ENCODE measurements at places on chromosomes 11 and 22. TPM values are rescaled to one million over a fixed set of nuclear protein-coding genes. Genes with fewer than 3 reads are reported as not detected.

- H3K27me3 ChIP-seq: peaks cover 8% of the 10 kb centered on the region
- DNase-seq: no peak
- no peaks in the 10 kb centered on the region for H3K36me3 ChIP-seq
- no peak overlapping the region for H3K4me3 ChIP-seq
Observed at GRCh38 chr11:67648140-67648795, 2.3 kb downstream of the ACY3 start.

GRCh38 chr11:120306519-120307242, 18.4 kb upstream of the TLCD5 start:
- H3K27me3 ChIP-seq: peaks cover 12% of the 10 kb centered on the region
- H3K36me3 ChIP-seq: no peaks in the 10 kb centered on the region
- H3K27ac ChIP-seq: no peak overlapping the region
- no peaks in the 10 kb centered on the region for H3K4me1 ChIP-seq

DNA sequence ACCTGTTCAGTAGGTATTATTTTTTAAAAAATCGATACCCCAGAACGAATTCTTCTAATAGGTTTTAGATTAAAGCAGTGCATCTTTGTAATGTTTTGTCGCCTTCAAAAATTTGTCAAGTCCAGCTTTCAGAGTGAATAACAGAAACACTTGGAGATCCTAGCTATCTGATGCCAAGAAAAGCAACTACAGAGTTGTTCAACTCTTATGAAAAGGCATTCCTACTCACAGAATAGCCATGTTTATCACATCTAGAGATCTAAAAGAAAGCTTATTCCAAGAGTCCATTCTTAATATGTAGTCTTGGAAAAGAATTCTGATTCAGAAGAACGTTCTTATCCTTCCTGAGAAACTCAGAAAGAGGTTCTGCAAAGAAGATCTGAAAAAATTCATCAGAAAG, 268.5 kb downstream of the TTC28 start:
- H3K36me3 ChIP-seq: no peaks in the 10 kb centered on the region
- DNase-seq: no peak
- H3K27me3 ChIP-seq: no peaks in the 10 kb centered on the region
- H3K4me3 ChIP-seq: no peak overlapping the region

GRCh38 chr11:134677891-134678551, 266.0 kb upstream of the B3GAT1 start:
- H3K4me3 ChIP-seq: no peak overlapping the region
- H3K36me3 ChIP-seq: no peaks in the 10 kb centered on the region
- no peaks in the 10 kb centered on the region for H3K27me3 ChIP-seq
- DNase-seq: no peak
- H3K4me1 ChIP-seq: no peaks in the 10 kb centered on the region

The LARGE1 gene
- total RNA-seq: 0.10 TPM

The SELENOH gene
- 211 TPM for total RNA-seq

The C22orf42 gene
- total RNA-seq: not detected

- H3K27ac ChIP-seq: no peak overlapping the region
- H3K4me1 ChIP-seq: peaks cover 44% of the 10 kb centered on the region
- H3K27me3 ChIP-seq: no peaks in the 10 kb centered on the region
- peak; percentile 20 for DNase-seq
- H3K36me3 ChIP-seq: peaks cover 4% of the 10 kb centered on the region
- no peak overlapping the region for H3K4me3 ChIP-seq
Observed at GRCh38 chr11:46112961-46113607, 8.2 kb downstream of the PHF21A start.

DNA sequence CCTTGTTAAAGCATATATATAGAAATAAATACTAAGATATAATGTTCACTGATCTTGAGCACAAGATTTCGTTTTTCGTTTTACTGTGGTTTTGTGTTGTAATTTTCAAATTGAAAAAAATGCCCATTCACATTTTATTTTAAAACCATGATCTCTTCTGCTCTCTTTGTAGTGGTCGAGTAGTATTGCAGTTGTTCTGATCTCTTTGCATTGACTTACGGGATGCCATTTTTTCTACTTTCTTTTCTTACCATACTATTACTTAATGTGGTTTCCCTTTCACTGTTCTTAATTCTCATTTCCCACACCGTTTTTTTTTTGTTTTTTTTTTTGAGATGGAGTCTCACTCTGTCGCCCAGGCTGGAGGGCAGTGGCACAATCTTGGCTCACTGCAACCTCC, 289.6 kb downstream of the DYNC2H1 start:
- no peaks in the 10 kb centered on the region for H3K4me1 ChIP-seq
- H3K36me3 ChIP-seq: no peaks in the 10 kb centered on the region
- H3K27me3 ChIP-seq: no peaks in the 10 kb centered on the region

DNA sequence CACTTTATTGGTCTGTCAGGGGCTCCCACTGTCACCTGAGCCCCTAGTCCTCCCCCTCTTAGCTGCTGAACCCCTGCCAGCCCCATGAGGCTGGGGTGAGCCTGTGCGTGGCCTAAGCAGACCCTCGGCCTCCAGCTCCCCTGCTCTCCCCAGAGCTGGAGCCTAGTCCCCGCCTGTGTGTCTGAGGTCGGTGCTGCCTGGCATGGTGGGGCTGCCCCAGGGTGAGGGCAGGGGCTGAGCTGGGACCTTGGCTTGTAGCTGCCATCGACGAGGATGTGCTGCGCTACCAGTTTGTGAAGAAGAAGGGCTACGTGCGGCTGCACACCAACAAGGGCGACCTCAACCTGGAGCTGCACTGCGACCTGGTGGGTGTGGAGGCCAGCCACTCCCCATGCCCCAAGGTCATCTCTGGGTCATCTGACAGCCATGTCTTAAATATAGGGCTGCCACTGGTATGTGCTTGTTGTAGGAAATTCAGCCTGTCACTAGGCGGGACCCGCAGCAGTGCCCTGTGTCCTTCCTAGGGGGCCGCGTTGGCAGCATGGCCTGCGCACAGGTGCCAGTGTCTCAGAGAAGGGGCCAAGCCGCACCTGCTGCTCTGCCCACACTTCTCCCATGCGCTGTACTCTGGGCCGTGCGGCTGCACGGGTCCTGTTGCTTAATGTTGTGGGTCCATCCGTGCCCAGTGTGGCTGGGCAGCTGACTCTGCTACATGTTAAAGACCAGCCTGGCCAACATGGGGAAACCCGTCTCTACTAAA, 21.0 kb downstream of the PPIL2 start:
- peaks cover 21% of the 10 kb centered on the region for H3K36me3 ChIP-seq
- no peak overlapping the region for H3K27ac ChIP-seq
- H3K4me1 ChIP-seq: peaks cover 12% of the 10 kb centered on the region
- no peak overlapping the region for H3K4me3 ChIP-seq

GRCh38 chr22:47797342-47797945, 1035.0 kb downstream of the TBC1D22A start:
- H3K27me3 ChIP-seq: no peaks in the 10 kb centered on the region
- DNase-seq: no peak
- no peak overlapping the region for H3K4me3 ChIP-seq

DNA sequence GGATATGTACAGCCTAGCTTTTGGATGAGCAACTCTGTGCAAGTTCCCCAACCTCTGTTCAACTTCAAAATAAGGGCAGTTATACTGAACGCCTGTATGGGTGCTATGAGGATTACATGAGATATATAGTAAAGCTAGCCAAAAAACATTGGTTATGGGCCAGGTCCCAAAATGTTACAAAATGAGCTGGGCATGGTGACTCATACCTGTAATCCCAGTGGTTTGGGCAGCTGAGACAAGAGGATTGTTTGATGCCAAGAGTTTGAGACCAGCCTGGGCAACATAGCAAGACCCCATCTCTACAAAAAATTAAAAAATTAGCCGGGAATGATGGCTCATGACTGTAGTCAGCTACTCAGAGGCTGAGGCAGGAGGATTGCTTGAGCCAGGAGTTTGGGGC, 118.4 kb downstream of the TEAD1 start:
- H3K27me3 ChIP-seq: peaks cover 8% of the 10 kb centered on the region
- H3K27ac ChIP-seq: no peak overlapping the region
- no peaks in the 10 kb centered on the region for H3K36me3 ChIP-seq
- no peak overlapping the region for H3K4me3 ChIP-seq
- no peaks in the 10 kb centered on the region for H3K4me1 ChIP-seq
- no peak for DNase-seq

The TSPAN18 gene
- total RNA-seq: 2.0 TPM

- H3K36me3 ChIP-seq: peaks cover 45% of the 10 kb centered on the region
- peak overlapping the region; percentile 79 for H3K27ac ChIP-seq
- H3K4me3 ChIP-seq: peak overlapping the region; percentile 94
- DNase-seq: no peak
Observed at GRCh38 chr22:30354644-30355043, 2.0 kb downstream of the SF3A1 start.

- H3K27ac ChIP-seq: peak overlapping the region; percentile 48
- no peak for DNase-seq
- H3K4me1 ChIP-seq: peaks cover 57% of the 10 kb centered on the region
- peaks cover 13% of the 10 kb centered on the region for H3K36me3 ChIP-seq
Observed at GRCh38 chr11:123546515-123546914, 107.9 kb downstream of the SCN3B start.

- H3K4me1 ChIP-seq: no peaks in the 10 kb centered on the region
- peaks cover 2% of the 10 kb centered on the region for H3K27me3 ChIP-seq
- no peaks in the 10 kb centered on the region for H3K36me3 ChIP-seq
- H3K4me3 ChIP-seq: no peak overlapping the region
Observed at GRCh38 chr11:69496202-69496557, 14.7 kb downstream of the LINC01488 start.

DNA sequence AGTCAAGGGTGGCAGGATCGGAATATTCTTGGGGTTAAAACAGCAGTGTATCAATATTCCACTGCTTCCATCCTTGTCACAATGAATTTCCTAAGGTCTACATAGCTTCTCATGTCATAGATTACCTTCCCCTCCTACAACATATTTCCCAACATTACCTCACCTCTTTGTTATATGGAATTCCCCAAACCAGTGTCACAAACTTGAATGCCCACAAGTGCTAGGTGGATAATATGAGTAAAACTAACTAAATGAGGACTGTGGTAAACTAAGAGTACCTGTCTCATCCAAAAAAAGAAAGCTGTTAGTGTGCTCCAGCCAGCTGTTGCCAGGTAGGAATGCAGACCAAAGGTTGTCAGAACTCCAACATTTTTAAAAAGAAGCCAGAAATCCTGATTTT, 17.0 kb upstream of the NUCB2 start:
- DNase-seq: no peak
- no peak overlapping the region for H3K4me3 ChIP-seq
- peaks cover 25% of the 10 kb centered on the region for H3K4me1 ChIP-seq
- H3K27ac ChIP-seq: no peak overlapping the region
- H3K36me3 ChIP-seq: no peaks in the 10 kb centered on the region
- peaks cover 25% of the 10 kb centered on the region for H3K27me3 ChIP-seq

The HPS4 gene
- total RNA-seq: 43.8 TPM

The MAJIN gene
- total RNA-seq: not detected

The ISX gene
- not detected for total RNA-seq

The OPCML gene
- not detected for total RNA-seq

DNA sequence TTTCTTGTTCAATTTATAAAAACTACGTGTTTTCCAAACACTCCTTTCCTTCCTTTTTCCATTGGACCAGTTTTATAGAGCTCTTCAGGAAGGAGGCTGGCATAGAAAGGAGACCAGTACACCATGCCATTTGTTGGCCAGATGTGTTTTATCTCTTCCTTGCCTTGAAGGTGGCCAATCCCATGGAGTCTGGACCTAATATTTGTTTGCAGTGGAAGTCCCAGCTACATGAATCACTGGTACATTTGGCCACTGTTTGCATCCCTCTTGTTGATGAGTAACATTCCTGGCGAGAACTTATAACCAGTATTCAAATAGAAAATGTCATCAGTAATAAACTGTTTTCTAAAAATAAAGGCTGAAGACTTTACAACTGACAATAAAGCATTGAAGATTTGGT, 110.2 kb downstream of the ANO3 start:
- H3K36me3 ChIP-seq: no peaks in the 10 kb centered on the region
- no peak for DNase-seq
- H3K27ac ChIP-seq: no peak overlapping the region

GRCh38 chr22:46369716-46370583, 34.4 kb downstream of the TRMU start:
- H3K27ac ChIP-seq: no peak overlapping the region
- peaks cover 5% of the 10 kb centered on the region for H3K4me1 ChIP-seq
- DNase-seq: no peak
- no peak overlapping the region for H3K4me3 ChIP-seq

GRCh38 chr11:119709638-119710346, 19.2 kb downstream of the NECTIN1 start:
- no peak for DNase-seq
- H3K27ac ChIP-seq: no peak overlapping the region
- no peaks in the 10 kb centered on the region for H3K4me1 ChIP-seq
- no peak overlapping the region for H3K4me3 ChIP-seq
- peaks cover 32% of the 10 kb centered on the region for H3K27me3 ChIP-seq

The FUT4 gene
- total RNA-seq: 8.0 TPM

DNA sequence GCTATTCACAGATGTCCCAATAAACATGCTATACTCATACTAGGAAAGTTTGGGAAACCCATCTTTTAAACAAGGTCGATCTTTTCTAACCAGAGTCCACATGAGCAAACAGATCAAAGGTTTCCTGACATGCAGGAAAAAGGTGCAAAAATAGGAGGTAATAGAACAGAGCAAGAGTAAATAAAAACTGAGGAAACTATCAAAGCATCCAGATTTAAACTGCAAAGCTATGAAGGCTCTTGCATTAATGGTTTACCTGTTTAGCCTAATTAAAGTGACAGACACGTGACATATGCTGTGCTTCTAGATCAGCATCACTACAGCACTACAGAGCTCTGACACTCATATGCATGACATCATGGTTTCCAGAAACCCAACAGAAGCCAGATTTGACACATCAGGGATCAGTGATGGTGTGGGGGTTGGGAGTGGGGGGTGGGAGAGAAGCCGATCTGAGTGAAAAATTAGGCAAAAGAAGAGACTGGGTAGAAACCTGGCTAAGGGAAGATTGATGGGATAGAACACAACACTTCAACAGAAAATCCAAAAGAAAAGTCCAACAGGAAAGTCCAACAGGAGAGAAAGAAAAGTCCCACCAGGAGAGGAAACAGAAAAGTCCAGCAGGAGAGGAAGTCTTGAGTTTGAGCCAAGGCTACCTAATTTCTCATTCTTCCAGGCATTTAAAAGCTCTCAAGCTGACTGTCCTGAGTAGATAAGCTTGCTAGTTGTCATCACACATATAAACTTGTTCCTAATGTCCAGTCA, 262.3 kb downstream of the SOX6 start:
- no peaks in the 10 kb centered on the region for H3K36me3 ChIP-seq
- no peak overlapping the region for H3K27ac ChIP-seq
- peaks cover 2% of the 10 kb centered on the region for H3K27me3 ChIP-seq
- no peak for DNase-seq
- no peaks in the 10 kb centered on the region for H3K4me1 ChIP-seq

The ARFGAP3 gene
- 42.3 TPM for total RNA-seq

All from activated T-helper 1 cell treated with anti-CD3 and anti-CD28 coated beads, Interleukin-12 subunit alpha, Interleukin-12 subunit beta, Interleukin-2, Interleukin-4 antibody, amounts not matched to agents 30 ng/mL and 10 ng/mL and 1 ng/mL, durations not matched to agents 14 hours and 24 hours and 36 hours (primary cell).